ENCODE measurements at places on chromosomes 7 and 10. TPM values are rescaled to one million over a fixed set of nuclear protein-coding genes. Genes with fewer than 3 reads are reported as not detected.

Gene JCAD
- total RNA-seq: 8.4 TPM

Gene AMZ1
- 2.2 TPM for total RNA-seq

Gene KCNK18
- not detected for total RNA-seq

Gene CALHM3
- not detected for total RNA-seq

- DNase-seq: no peak
These were observed 20.7 kb upstream of the OTUD1 start for GRCh38 chr10:23418051-23418681.

- no peak for DNase-seq
These were observed 22.0 kb downstream of the TES start for GRCh38 chr7:116232350-116232749.

- DNase-seq: no peak
These were observed 8.8 kb downstream of the AKAP9 start for GRCh38 chr7:91949221-91950009.

DNA sequence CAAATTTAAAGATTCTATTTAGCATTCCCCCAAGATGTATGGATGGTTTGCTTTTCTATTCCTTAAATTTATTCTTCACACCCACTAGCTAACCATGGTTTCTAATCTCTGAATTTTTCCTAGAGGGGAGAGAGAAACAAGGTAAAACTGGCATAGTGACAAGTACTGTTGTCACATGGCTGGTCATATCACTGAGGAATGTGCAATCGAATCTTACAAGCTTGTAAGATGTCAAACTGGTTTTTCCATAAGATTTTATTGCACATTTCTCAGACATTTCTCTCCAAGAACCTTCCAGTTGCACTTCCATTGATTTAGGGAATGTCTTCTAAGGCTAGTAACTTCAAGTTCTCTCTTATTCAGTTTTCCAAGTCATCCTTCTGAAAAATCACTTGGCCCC lies 89.8 kb downstream of the MBL2 start:
- DNase-seq: no peak

GRCh38 chr7:117047496-117047895 lies 94.2 kb downstream of the ST7 start:
- DNase-seq: no peak

DNA sequence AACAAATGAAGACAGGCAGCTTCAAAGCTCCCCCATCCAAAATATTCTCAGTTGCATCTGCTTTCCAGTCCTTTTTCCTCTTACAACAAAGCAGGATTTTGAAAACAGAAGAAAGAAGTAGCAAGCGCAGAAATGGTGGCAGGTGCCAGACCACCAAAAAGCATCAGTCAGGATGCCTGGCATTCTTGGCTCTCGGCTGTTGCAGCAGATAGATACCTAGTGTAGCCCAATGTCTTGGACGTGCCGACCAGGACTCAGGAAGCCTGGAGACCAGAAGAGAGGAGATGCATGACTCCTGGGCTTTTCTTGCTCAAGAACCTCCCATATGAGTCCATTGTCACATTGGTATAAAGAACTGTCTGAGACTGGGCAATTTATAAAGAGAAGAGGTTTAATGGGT lies 115.2 kb downstream of the RAB18 start:
- DNase-seq: no peak

DNA sequence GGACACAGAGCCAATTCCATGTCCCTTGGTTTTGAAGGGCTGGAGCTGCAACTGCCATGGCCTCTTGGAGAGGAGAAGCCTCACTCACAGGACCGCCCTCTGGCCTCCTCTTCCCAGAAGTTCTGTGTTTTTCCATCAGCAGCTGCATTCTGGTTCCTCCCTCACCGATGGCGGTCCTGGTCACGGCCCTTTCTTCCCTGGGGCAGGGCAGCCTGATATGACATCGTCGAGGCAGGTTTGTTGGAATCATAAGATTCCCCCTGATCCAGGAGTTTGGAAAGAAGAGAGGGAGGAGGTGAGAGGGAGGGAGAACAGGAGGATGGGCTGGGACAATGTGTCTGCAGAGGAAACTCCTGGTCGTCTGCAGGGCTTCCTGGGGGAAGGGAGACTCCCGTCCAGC lies 82.7 kb upstream of the PDZD8 start:
- no peak for DNase-seq

All from occipital lobe (tissue), 3 donors.